Stimulated activated CD4-positive, alpha-beta T cell treated with anti-CD3 and anti-CD28 coated beads, Interleukin-15, amount 100 ng/mL, for 1 hour (primary cell): ENCODE measurements at places on chromosomes 5 and 9.

- DNase-seq = no peak
Measured at GRCh38 chr5:117776977-117777376, 1202.4 kb upstream of the SEMA6A start.

DNA sequence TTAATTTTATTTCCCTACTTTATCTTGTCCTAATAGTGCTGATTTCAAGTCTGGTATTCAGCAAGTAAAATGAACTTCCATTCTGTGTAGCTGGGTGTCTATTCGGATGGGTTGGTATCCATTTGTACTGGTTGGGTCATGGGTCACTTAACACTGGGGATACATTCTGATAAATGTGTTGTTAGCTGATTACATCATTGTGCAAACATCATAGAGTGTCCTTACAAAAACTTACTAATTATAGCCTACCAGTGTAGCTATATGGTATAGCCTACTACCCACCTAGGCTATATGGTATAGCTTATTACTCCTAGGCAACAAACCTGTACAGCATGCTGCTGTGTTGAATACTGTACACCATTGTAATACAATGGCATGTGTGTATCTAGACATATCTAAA is 1373.7 kb upstream of the DMAC1 start:
- DNase-seq = no peak

DNA sequence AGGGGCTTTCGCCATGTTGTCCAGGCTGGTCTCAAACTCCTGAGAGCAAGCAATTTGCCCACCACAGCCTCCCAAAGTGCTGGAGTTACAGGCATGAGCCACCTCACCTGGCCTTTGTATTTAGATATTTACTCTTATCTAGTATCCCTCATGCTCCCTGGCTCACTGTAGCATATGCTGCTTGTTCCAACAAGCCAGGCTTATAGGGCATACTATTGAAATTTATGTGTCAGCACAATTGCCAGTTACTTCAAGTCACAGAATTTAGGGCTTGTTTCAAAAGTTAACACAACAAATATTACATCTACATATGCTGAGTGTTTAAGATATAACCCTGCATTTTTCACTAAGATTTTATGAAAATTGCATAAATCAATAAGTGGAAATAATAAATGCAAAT is 469.2 kb upstream of the ZNF608 start:
- DNase-seq = no peak

GRCh38 chr5:81829242-81829641 is 78.3 kb upstream of the SSBP2 start:
- DNase-seq = no peak

GRCh38 chr5:66299463-66299862 is 155.4 kb downstream of the SREK1 start:
- no peak for DNase-seq

GRCh38 chr9:99565203-99565602 is 256.5 kb upstream of the NR4A3 start:
- DNase-seq = no peak

GRCh38 chr9:70066874-70067273 is 23.2 kb downstream of the MAMDC2 start:
- no peak for DNase-seq

DNA sequence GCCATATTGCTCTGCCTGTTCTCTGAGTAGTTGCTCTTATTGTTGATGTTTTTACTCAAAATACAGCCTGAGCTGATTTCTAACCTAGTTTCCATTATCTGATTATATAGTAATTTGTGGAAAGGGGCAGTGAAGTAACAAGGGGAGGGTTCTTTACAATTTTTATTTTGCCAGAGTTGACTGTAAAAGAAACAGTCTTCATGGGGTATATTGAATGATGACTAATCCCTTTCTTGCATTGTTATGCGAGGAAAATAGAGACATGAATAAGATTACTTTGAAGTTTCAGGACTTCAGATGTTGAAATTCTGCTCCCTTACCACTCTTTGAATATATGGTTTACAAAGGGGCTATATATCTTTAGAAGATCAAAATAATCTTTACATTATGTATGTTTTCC is 9.1 kb upstream of the LRRC70 start:
- DNase-seq = no peak

GRCh38 chr5:141567513-141568117 is 51.2 kb downstream of the DIAPH1 start:
- no peak for DNase-seq

DNA sequence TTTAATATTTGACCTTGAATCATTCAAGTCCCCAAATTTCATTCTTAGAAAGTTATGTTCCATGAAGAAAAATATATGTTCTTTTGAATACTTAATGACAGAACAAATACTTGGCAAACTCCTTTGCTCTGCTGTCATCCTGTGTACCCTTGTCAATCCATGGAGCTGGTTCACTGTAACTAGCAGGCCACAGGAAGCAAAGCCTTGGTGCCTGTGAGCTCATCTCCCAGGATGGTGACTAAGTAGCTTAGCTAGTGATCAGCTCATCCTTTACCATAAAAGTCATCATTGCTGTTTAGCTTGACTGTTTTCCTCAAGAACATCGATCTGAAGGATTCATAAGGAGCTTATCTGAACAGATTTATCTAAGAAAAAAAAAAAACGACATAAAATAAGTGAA is 65.4 kb downstream of the WDR41 start:
- no peak for DNase-seq

- DNase-seq = no peak
Measured at GRCh38 chr9:134210908-134211810, 46.8 kb upstream of the RNU6ATAC start.

DNA sequence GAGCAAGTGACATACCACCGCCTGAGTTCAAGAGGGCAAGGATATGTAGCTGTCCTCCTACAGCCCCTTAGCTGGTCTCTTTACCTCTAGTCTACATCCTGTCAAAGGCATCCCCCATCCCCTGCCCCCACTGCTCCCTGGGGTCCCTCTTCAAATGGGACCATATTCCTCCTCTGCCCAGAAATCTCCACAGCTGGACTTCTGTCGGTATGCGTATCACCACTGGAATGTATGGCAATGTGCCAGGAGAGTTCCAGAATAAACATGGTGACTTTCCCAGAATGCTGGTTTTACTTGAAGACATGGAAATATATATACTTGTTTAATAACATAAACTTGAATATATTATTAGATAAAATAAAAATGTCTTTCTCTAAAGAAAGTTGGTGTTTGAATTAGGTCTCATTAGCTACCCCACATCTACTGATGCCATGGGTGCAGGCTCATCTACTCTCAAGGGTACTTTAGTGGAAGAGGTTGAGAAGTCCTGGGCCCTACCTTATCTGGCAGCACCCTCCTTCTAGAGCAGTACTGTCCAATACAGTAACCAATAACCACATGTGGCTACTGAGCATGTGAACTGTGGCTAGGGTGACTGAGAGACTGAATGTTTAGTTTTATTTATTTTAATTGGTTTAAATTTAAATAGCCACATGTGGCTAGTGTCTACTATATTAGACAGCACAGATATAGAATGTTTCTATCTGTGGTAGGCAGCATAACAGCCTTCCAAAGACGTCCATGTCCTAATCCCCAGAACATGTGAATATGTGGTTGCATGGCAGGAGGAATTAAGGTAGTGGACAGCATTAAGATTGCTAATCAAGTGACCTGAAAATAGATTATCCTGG is 181.7 kb upstream of the SLC30A5 start:
- DNase-seq = no peak

DNA sequence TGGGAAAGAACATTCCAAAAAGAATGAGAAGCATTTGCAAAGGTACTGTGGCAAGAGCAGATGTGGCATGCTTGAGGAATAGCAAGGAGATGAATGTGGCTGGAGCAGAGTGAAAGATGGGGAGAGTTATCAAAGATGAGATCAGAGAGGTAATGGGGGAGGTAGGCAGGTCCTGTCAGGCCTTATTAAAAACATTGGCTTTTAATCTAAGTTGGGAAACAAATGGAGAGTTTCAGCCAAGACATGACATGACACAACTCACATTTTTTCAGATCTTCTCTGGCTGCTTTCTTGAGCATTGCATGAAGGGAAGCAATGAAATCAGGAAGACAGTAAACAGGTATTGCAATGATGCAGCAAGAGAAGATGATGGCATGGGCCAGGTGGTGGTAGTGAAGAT is 120.3 kb downstream of the MUSK start:
- DNase-seq = no peak

DNA sequence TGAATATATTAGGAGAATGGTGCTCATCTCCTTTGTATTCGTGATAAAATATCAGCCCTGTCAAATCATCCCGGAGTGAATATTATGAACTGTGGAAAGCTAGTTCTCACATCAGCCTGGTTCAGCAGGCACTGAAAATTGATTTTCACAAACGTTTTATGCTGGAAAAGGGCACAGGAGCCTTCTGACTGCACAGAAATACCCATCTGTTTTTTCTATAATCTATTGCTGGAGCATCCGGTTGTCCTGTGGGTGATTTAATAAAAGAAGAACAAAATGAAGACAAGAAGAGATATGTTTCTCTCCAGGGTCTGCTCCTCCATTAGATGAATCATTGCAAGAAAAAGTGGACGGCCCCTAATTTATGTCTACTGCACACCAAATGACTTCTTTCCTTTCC is 85.3 kb downstream of the PRLR start:
- DNase-seq = no peak

DNA sequence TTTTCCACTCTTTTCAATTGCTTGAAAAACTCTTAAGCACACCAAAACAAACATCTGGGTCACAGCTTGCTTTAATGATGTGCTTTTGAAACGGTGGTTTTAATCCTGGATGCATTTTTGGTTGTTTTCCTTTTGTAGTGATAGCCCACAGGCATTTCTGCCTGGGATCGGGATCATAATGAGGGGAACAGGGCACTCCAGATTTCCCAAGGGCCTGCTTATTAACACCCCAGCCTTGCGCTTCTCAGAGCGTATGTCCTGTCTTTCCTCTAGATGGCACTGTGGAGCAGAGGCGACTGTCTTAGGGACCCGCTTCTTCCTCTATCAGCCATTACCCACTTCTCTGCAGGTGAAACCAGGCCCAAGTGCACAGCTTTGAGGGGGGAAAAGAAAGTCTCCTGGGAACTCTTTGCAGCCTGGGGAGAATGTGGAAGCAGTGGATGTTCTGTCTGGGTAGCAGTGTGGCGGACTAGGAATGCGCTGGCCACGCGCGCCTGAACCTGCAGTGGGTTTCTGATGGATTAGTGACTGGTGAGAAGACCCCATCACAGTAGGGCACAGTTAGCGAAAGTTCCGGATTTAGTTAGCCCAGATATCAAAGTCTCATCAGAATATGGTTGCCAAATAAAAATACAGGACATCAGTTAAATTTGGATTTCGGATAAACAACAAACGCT is 190.1 kb downstream of the GNA14 start:
- DNase-seq = peak; percentile 21

GRCh38 chr5:168137265-168137664 is 154.2 kb upstream of the WWC1 start:
- DNase-seq = no peak

GRCh38 chr9:114834386-114834785 is 28.5 kb upstream of the TNFSF15 start:
- DNase-seq = no peak

- DNase-seq = no peak
Measured at GRCh38 chr9:97990259-97990658, 7.1 kb downstream of the ANP32B start.

DNA sequence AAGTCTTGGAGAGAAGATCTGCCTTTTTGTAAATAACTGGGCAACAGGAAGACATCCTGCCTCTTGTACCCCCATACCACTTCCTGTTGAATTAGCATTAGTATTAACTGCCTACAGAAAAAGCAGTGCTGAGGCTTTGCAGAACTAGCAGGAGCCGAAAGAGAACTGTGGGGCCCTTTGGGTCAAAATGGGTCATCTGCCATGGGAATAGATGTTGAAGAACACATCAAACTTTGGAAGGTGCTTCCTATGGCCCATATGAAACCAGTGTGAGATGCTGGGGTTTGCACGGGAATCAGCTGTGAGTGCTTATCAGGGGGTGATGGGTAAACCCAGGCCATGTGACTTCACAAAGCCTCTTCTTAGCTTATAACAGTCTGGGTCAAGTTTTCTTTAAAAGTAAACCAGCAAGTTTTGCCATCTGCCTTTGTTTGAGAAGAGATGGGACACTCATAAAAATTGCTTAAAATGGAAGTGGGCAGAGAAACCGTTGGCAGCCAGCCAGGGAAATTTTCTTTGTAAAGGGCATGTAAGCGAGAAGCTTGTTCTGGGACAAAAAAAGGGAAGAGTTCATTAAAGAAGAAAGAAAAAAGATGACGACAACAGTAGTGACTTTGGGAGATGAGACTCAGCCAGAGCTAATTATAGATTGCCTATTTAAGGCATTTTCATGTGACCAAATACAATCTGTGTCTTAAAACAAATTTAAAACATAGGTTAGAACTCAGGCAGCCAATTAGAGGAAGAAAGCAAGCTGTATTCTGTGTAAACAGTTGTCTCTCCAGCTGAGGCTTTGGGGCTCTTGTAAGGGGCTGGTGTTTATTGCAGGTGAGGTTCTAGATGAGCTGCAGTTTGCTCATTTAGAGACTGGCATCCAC is 4.4 kb downstream of the SLC25A25 start:
- peak; percentile 26 for DNase-seq

DNA sequence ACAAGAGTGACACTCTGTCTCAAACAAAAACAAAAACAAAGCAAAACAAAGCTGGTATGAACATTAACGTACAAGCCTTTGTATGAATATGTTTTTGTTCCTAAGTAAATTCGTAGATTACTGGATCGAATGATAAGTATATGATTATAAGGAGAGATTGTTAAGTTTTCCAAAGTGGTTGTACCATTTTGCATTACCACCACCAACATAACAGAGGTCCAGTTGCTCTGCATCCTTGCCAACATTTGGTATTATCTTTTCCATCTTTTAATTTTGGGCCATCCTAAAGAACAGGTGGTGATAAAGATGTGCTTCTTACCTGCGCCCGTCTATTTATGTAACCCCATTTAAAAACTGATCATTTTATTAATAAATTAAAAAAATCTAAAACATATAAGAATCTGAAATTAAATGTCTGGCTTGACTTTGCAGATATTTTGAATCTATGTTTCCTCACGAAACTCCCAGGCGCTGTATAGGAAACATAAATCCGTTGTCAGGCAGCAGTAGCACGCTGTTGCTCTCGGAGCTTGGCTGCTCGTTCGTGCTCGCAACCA is 593 bp upstream of the NAA35 start:
- DNase-seq = no peak

GRCh38 chr9:83432104-83432627 is 106.0 kb downstream of the FRMD3 start:
- no peak for DNase-seq

GRCh38 chr5:135004376-135004775 is 29.7 kb downstream of the PITX1 start:
- no peak for DNase-seq
